ENCODE measurements at places on chromosomes 2 and 18.

DNA sequence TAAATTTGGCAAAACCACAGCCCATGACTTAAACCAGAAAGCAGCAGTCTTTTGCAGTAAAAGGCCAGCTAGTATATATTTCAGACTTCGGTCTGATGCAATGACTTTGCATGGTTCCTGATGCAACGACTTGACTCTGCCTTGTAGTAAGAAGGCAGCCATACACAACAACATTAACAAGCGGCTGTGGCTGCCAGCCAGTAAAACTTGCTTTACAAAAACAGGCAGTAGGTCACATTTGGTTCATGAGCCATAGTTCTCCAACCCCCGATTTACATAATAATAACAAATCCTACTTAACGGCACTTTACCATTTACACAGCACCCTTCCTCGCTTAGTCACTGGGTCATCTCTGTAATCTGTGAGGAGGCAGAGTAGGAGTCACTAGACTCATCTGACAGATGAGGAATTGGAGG, 410.3 kb downstream of the LRATD1 start:
- DNase-seq: no peak

GRCh38 chr2:229539628-229540027, 174.7 kb downstream of the DNER start:
- no peak for DNase-seq

DNA sequence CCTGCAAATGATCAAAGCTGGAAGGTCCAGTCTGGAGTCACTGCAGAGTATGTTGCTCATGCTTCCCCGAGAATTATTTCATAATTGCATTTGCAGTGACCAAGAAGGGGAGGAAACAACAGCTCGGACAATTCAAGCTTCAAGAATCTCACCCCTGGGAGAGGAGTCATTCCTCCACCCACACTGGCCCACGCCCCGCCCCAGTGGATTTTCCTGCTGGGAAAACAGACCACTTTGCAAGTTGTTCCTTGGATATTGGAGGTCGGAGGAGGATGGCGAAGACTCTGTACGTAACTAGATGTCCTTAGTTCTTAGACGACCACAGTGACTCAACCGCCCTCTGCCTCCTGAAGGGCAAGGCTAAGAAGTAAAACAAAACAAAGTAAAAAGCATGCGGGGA, 159.4 kb downstream of the TPO start:
- no peak for DNase-seq

GRCh38 chr2:145687442-145688134, 1167.7 kb upstream of the ZEB2 start:
- DNase-seq: no peak

- DNase-seq: no peak
Measured at GRCh38 chr2:134152045-134153010, 101.5 kb upstream of the MGAT5 start.

DNA sequence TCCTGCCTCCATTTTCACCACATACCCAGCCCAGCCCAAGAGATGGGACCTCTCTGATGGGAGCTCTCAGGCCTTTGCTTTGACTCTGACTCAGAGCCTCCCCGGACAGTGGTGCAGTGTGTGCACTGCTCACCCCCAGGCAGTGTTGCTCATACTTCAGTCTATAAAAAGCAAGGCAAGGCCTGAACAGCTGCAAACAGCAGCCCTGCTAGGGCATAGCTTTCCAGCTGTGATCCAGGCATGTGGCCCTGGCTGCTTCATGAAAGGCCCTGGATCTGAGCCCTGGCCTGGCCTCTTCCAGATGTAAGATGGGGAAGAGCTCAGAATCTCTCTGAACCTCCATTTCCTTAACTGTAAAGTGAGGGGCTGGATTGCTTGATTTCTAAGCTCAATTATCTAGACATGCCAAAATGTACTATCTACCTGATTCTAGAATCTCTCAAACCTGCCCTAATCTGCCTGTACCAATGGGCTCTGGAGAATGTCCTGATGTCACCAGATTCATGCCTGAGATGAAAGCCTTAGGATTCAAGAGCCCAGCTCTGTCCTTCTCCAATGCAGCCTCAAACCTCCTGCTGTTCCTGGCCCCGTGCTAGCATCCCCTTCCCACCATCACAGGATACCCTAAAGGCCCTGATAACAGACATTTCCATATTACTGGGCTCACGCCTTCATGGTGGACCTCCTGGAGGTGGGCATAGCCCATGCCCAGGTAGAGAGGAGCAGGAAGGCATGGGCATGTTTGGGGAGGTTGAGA, 206.9 kb downstream of the ARL4C start:
- no peak for DNase-seq

DNA sequence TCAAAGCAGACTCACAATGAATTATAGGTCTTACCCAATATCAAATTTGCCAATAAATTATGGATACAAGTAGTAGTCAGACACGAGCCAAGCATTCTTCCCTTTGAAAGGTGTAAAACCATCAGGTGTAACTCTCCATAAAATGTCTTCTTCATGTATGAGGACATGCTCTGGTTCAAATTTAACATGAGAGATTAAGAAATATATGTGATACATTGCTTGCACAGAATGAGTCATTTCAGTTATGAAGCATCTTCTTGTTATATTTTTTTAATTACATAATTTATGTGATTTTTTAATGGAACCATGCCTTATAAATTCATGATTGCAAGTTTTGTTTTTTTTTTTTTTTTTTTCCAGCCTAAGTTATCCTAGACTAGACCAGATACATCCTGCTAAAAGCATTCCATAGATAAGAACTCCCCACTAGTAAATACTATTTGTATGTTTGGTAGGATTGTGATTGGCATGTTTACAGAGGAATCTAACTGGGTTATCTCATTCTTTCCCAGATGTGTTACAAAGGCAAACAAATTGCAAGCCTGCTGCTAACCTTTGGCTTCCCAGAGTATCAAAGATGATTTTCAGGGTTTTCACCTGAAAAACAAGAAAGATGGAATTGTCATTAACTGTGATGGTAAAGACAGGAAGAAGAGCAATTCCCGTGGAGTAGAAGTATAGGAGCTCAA, 621.9 kb downstream of the XIRP2 start:
- DNase-seq: no peak

- no peak for DNase-seq
Measured at GRCh38 chr2:140714586-140714985, 1416.2 kb downstream of the LRP1B start.

DNA sequence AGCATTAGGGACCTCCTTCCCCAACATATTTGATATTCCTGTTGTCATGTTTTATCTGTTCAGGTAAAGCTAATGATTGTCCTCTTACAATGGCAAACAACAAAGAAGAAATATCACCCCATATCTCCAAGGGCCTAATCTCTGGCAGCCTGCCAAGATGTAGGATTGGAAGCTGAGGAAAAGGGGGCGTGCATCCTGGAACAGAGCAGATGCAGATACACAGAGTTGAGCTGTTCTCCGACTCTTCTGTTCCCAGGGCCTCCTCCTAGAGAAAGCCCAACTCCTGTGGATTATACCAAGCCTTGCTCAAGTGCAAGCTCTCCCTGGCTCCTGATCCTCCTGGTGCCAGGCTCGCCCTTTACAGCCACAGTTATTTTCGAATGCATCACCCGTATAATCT, 35.2 kb upstream of the CD207 start:
- no peak for DNase-seq

DNA sequence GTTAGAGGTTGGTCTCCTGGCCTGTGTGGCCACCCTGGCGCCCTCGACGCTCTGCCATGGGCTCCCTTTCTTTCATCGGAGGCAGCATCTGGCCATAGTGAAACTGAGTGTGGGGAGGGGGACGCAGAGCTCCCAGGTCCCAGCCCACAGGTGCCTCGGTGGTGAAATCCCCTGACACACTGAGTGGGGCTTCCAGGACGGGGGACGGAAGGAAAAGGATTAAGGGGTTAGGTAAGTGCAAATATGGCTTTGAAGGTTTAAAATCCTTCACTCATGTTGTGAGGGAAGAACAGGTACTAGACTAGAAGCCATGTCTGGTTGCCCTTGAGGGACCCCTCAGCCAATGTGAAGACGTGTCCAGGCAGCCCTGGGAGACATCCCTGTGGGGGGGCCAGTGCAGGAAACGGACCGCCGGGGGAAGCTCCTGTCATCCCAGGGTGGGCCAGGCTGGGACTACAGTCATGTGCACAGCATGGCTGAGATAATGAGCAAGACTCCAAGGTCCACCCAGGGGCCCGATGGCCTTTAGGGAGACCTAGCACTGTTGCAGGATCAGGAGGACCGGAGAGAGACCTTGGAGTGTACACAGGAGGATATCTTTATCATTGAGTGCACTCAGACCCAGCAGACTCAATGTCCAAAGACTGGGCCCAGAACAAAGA, 36.3 kb downstream of the RTP5 start:
- no peak for DNase-seq

- no peak for DNase-seq
Measured at GRCh38 chr2:46305767-46306166, 8.6 kb downstream of the EPAS1 start.

- no peak for DNase-seq
Measured at GRCh38 chr2:41949883-41950665, 97.7 kb upstream of the PKDCC start.

GRCh38 chr2:220215785-220216184, 588.4 kb downstream of the SLC4A3 start:
- no peak for DNase-seq

- DNase-seq: no peak
Measured at GRCh38 chr2:84854850-84855249, 26.0 kb downstream of the TRABD2A start.

- no peak for DNase-seq
Measured at GRCh38 chr2:3065928-3066327, 311.7 kb downstream of the EIPR1 start.

- DNase-seq: no peak
Measured at GRCh38 chr2:8985561-8986326, 17.7 kb downstream of the MBOAT2 start.

DNA sequence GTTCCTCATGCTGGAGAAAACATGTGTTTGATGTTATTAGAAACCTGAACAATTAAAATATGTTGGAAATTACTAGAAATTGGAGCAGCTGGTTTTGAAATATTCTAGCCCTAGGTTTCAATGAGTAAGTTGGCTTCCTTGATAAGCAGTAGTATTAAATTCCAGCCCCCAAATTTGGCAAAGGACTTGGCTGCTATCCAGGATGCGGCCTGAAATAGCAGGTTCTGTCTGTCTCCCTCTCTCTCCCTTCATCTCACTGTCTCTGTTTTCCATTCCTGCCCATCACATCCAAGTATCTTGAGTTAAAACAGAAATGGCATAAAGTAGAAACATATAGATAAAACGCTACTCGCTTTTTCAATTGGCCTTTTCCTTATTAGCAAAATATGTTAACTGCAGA, 20.9 kb upstream of the GPR45 start:
- DNase-seq: no peak

DNA sequence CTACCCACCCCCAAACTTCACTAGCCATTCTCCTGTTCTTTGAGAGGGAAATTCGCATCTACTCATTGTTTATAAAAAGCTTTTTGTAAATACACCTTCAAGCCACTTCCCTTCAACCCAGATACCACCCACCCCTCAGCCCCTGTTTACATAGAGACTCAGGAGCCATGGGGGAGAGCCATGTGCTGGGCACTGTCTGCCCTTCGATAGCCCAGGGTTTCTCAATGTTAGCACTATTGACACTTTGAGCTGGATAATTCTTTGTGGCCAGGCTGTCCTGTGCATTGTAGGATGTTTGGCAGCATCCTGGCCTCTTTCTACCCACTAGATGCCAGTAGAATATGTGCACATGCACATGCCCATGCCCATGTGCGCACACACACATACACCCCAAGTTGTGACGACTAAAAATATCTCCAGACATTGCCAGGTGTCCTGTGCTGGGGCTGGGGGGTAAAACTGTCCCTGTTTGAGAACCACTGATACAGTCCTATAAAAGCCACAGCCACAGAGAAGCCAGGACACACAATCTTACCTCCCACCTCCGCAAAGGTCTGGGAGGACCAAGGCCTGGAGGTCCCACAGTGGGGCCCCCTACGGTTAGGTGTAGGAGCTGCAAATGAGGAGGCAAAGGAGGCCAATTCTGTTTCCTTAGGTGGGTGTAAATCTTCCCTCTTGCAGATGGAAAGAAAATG, 44.5 kb upstream of the ASPRV1 start:
- no peak for DNase-seq

- no peak for DNase-seq
Measured at GRCh38 chr18:64032312-64032711, 62.4 kb downstream of the SERPINB8 start.

Measured in stimulated activated CD8-positive, alpha-beta memory T cell treated with anti-CD3 and anti-CD28 coated beads, Interleukin-7, amount 100 ng/mL, for 1 hour (primary cell).